ENCODE measurements at places on chromosomes 3 and 15.
A peak's percentile ranks its signal among the peaks of the same experiment; 100 is the strongest.

DNA sequence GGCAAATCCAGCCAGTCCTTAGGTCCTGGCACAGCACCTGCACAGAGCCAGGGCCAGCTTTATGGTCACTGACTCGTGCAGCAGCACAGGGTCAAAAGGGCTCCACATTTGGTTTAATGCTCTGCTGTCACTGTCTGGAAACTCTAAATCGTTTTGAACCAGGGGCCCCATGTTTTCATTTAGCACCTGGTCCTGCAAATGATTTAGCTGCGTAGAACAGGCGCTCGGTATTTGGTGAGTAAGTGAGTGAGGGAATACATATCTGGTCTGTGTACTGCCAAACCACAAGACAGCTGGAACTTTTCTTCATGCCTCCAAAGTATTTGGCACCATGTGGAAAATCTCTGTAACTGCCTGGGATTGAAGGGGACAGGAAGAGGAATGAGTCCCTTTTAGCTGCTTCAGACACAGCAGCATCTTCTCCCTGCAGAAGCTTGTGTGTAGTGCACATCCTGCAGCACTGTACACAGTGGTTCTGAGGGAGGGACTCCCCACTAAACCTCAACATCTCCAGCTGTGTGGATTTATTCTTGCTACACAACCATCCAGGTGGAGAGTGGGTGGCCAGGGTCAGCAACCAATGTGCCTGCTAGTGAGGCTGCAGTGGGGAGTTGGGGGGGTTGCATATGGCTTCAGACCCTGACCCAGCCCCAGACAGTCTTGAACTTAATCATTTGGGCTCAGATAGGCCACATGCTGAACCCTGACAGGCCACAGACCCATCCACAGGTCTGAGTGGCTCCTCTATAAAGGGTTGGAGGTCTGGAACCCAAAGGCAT lies 1.1 kb downstream of the SH2D7 start:
- DNase-seq, result no peak

DNA sequence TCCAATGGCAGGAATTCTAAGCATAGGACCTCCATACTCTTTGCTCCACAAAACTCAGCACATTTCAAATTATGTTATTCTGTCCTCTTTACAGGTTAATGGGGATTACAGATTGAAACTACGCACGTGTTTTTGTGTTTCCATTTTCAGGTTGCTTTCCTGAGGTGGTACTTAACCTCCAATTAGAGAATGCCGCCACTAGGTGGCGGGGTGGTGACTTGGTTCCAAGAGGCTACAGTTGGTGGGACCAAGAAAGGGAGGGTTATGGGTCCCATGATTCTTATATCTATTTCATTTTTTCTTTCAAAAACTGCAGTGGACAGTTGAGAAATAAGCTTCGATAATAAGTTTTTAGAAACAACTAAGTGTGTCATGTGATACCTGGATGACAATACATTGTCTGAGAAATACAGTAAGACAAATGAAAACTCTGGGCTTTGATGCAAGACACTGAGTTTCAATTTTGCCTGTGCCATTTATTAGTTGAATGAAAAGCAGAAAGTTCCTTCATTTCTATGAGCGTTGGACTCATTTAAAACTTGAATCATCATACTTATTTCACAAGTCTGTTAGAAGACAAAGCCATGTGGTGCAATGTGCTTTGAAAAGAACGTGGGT lies 539.0 kb downstream of the FGF12 start:
- DNase-seq, result peak; percentile 78

- no peak for DNase-seq
These were observed 53.9 kb downstream of the FGD5 start for GRCh38 chr3:14872706-14873105.

GRCh38 chr3:108209579-108209978 lies 12.6 kb downstream of the IFT57 start:
- DNase-seq, result no peak

DNA sequence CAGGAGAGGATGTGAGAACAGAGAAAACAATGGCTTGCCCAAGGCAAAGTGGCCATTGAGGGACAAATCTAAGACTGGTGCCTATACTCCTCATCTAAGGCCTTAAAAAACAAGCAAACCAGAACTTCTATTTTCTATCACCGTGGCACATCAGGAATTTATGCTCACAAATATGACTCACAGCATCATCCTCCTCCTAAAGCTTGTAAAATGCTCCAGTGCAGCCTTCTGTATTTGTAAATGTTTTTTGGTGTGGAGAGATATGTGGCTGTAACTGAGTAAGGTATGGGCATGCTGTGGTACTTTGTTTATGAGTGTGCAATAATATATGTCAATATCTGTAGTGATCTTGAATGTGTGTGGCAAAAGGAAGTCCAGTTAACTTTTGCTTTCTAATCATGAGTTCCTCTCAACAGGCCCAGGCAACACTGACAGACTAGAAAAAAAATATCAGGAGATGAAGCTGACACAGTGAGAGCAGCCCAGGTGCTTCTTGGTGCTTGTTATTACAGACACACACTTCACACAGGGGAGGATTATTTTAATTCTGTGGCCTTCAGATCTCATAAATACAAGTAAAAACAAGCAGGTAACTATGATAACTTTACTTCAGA lies 60.3 kb downstream of the CTNNB1 start:
- no peak for DNase-seq

- no peak for DNase-seq
These were observed 17.8 kb downstream of the RUBCN start for GRCh38 chr3:197718891-197719290.
